Peyer's patch (tissue), 4 donors: ENCODE measurements at places on chromosomes 3 and 15. TPM values are rescaled to one million over a fixed set of nuclear protein-coding genes. Genes with fewer than 3 reads are reported as not detected.

DNA sequence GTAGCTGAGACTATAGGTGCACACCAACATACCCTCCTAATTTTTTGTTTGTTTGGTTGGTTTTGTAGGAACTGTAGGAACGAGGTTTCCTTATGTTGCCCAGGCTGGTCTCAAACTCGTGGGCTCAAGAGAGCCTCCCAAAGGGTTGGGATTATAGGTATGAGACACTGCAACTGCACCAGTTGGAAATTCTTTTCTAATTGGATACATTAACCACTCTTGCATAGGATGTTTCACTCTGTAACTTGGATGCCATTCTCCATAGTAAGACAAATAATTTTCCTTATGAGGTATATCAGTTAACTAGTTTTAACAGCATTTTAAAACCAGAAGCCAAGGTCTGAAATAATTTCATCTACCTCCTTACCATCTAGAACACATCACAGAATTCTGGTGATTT, 6.7 kb upstream of the ALCAM start:
- H3K4me1 ChIP-seq, result no peaks in the 10 kb centered on the region
- no peaks in the 10 kb centered on the region for H3K27me3 ChIP-seq
- H3K36me3 ChIP-seq, result no peaks in the 10 kb centered on the region
- H3K27ac ChIP-seq, result no peak overlapping the region
- no peak overlapping the region for H3K4me3 ChIP-seq

GRCh38 chr3:29609328-29609811, 328.5 kb downstream of the RBMS3 start:
- H3K36me3 ChIP-seq, result no peaks in the 10 kb centered on the region
- no peak overlapping the region for H3K27ac ChIP-seq
- no peak for DNase-seq
- H3K27me3 ChIP-seq, result no peaks in the 10 kb centered on the region

DNA sequence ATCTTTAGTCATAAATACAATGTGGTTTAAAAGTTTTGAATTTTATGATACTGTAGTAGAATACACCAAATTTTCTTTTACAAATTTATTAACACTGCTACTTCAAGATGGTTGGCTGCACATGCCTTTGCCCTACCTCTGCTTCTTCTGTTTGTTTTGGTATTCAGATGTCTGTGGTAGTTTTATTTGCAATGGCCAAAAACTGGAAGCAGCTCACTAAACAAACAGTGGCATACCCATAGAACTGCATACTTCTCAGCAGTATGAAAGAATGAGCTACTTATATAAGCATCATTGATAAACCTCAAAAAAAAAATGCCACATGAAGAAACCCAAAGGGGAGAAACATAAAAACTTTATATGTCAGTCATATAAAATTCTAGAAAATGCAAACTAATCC, 19.5 kb downstream of the ARIH2 start:
- H3K27me3 ChIP-seq, result no peaks in the 10 kb centered on the region
- no peak overlapping the region for H3K4me3 ChIP-seq
- DNase-seq, result no peak

Gene SLITRK3
- total RNA-seq, result not detected

Gene STRIT1
- total RNA-seq, result not detected
